ENCODE measurements at places on chromosomes 1 and 21.
A peak's percentile ranks its signal among the peaks of the same experiment; 100 is the strongest.

- H3K27ac ChIP-seq = no peak overlapping the region
- no peaks in the 10 kb centered on the region for H3K36me3 ChIP-seq
- H3K4me3 ChIP-seq = no peak overlapping the region
- H3K27me3 ChIP-seq = no peaks in the 10 kb centered on the region
- DNase-seq = no peak
These were observed 18.7 kb upstream of the CLDN8 start for GRCh38 chr21:30234643-30235042.

- no peak overlapping the region for H3K4me3 ChIP-seq
- no peaks in the 10 kb centered on the region for H3K4me1 ChIP-seq
- no peak for DNase-seq
- no peaks in the 10 kb centered on the region for H3K36me3 ChIP-seq
- H3K27ac ChIP-seq = no peak overlapping the region
- H3K27me3 ChIP-seq = no peaks in the 10 kb centered on the region
These were observed 404.3 kb downstream of the HLX start for GRCh38 chr1:221283532-221283931.

DNA sequence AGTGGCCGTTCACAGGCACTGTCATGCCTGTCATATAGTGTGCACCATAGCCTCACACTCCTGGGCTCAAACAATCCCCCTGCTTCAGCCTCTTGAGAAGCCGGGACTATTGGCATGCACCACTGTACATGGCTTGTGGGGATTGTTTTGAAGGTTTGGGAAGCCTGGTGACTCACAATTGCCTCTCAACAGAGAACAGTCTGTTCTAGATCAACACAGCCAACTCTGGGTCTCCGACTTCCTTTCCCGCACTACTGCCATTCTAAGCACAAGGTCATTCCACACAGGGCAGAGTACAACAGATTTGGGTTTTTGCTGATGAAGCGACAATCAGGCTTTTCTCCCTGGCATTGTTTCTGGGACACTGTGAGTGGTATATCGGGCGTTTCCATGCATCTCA lies 15.5 kb upstream of the AHCTF1 start:
- H3K27ac ChIP-seq = no peak overlapping the region
- no peaks in the 10 kb centered on the region for H3K4me1 ChIP-seq
- H3K27me3 ChIP-seq = no peaks in the 10 kb centered on the region
- H3K36me3 ChIP-seq = no peaks in the 10 kb centered on the region

- DNase-seq = no peak
- H3K4me1 ChIP-seq = no peaks in the 10 kb centered on the region
- no peaks in the 10 kb centered on the region for H3K36me3 ChIP-seq
- H3K4me3 ChIP-seq = no peak overlapping the region
These were observed 6.8 kb downstream of the KCNJ10 start for GRCh38 chr1:160063176-160063575.

DNA sequence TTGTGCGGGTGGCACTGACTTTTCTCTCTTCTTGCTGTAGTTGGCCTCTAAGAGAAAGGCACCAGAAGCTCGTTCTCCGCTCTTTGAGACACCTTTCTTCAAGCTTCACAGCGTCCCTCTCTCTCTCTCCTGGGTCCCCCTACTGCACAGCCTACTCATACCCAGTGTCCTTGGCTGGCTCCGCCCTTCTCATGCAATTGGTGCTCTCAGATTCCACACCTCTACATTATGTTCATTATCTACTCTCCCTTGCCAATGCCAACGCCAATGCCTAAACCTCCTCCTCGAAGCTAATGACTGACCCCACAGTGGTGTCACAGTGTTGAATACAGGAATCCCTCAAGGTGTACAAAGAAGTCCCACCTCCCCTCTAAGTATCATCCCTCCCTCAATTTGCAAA lies 4.8 kb upstream of the DNAJC28 start:
- peaks cover 15% of the 10 kb centered on the region for H3K27me3 ChIP-seq
- no peak for DNase-seq
- peaks cover 5% of the 10 kb centered on the region for H3K4me1 ChIP-seq
- H3K36me3 ChIP-seq = no peaks in the 10 kb centered on the region
- no peak overlapping the region for H3K27ac ChIP-seq

GRCh38 chr1:105865546-105865945 lies 1190.9 kb upstream of the PRMT6 start:
- no peak for DNase-seq
- H3K4me1 ChIP-seq = no peaks in the 10 kb centered on the region
- H3K36me3 ChIP-seq = no peaks in the 10 kb centered on the region
- H3K4me3 ChIP-seq = no peak overlapping the region
- H3K27me3 ChIP-seq = no peaks in the 10 kb centered on the region

DNA sequence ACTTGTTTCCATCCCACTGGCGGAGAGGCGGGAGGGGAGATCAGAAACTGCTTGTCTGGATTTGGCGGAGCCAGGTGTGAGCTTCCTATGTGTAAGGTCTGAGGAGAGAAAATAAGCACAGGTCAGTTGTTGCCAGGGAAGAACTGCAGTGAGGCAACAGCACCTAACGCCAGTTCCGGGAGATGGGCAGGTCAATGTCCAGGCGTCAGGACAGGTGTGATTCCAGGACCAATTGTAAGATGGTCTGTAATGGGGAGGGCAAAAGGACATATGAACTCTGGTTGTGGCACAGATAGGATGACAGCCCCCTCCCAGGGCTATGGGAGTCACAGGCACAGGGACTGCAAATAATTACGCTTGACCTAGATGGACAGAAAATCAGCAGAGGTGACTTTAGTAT lies 9.6 kb upstream of the KCNE1 start:
- peaks cover 15% of the 10 kb centered on the region for H3K4me1 ChIP-seq
- no peak for DNase-seq
- H3K27ac ChIP-seq = no peak overlapping the region
- no peaks in the 10 kb centered on the region for H3K27me3 ChIP-seq

GRCh38 chr1:223249854-223250631 lies 107.0 kb upstream of the TLR5 start:
- H3K4me1 ChIP-seq = peaks cover 16% of the 10 kb centered on the region
- H3K4me3 ChIP-seq = no peak overlapping the region
- peaks cover 9% of the 10 kb centered on the region for H3K27me3 ChIP-seq
- H3K36me3 ChIP-seq = no peaks in the 10 kb centered on the region

DNA sequence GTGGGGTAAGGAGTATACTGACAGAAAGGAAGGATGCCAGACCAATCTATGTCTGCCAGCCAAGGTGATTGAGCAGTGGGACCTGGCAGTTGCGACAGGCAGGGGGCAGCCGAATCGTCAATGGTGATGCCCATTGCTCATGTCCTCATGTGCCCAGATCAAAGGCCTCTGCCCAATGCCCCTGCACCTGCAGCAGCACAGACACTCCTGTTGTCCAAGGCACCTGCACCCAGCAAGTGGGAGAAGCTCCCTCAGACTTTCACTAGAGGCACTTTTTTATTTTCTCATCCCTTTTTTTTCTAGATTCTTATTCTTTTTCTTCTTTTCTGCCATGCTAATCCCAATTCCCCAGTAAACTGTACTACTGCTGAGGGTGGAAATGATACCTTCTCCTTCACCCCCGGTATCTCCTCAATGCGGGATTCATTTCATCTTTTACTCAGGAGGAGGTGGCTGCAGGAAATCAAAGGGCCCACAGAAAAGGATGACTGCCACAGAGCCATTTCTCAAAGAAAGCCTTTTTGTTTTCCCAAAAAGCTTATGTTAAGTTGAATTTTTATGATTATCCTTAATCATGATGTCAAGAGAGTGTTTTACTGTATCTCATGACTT lies 332.0 kb downstream of the PAPPA2 start:
- no peaks in the 10 kb centered on the region for H3K4me1 ChIP-seq
- H3K27me3 ChIP-seq = no peaks in the 10 kb centered on the region
- H3K27ac ChIP-seq = no peak overlapping the region
- no peaks in the 10 kb centered on the region for H3K36me3 ChIP-seq
- no peak overlapping the region for H3K4me3 ChIP-seq

DNA sequence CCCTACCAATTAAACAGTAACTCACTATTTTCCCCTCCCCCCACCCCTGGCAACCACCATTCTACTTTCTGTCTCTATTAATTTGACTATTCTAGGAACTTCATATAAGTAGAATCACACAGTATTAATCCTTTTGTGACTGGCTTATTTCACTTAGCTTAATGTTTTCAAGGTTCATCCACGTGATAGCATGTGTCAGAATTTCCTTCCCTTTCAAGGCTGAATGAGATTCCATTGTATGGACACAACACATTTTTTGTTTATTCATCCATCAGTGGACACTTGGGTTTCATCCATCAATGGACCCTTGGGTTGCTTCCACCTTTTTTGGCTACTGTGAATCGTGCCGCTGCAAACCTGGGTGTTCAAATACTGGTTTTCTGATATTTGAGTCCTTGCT lies 41.7 kb downstream of the EIF2D start:
- peaks cover 71% of the 10 kb centered on the region for H3K36me3 ChIP-seq
- no peak overlapping the region for H3K4me3 ChIP-seq
- peak overlapping the region; percentile 54 for H3K27ac ChIP-seq
- DNase-seq = no peak

GRCh38 chr1:194014014-194014413 lies 827.6 kb upstream of the B3GALT2 start:
- no peak overlapping the region for H3K4me3 ChIP-seq
- no peaks in the 10 kb centered on the region for H3K27me3 ChIP-seq
- no peak for DNase-seq

DNA sequence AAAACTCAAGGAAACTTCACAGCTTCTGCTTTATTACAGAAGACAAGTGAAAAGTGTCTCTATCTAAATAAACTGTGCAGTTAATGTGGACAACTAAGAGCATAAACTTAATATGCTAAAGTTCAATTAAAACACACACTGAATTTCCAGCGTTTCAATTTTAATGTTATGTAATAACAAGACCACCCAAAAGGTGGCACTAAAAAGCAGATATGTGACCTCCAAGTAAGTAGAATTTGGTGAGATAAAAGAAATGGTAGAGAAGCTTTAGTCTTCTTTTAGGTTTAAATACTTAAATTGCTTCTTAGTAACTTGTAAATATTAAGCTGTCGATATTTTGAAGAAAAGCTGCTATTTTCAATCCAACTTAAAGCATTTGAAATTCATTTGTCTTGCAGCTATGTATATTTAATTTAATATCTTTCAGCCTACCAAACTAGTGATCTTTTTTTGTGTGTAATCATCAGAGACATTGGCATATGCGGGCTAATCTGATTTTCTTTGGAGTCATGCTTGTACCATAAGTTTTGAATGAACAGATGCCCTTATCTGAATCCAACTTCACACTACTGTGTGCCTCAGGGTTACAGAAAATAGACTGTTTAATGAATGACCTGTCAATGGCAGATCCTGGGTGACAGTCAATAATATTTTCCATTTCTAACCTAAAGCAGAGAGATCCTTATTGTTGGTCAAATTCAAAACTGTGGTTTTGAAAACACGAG lies 36.5 kb upstream of the ADAMTS1 start:
- no peak for DNase-seq
- H3K4me3 ChIP-seq = no peak overlapping the region
- no peaks in the 10 kb centered on the region for H3K4me1 ChIP-seq
- no peak overlapping the region for H3K27ac ChIP-seq

- peaks cover 4% of the 10 kb centered on the region for H3K36me3 ChIP-seq
- peak overlapping the region; percentile 90 for H3K27ac ChIP-seq
- H3K4me1 ChIP-seq = peaks cover 36% of the 10 kb centered on the region
- H3K27me3 ChIP-seq = peaks cover 13% of the 10 kb centered on the region
These were observed 791 bp upstream of the STX6 start for GRCh38 chr1:181023265-181024057.

DNA sequence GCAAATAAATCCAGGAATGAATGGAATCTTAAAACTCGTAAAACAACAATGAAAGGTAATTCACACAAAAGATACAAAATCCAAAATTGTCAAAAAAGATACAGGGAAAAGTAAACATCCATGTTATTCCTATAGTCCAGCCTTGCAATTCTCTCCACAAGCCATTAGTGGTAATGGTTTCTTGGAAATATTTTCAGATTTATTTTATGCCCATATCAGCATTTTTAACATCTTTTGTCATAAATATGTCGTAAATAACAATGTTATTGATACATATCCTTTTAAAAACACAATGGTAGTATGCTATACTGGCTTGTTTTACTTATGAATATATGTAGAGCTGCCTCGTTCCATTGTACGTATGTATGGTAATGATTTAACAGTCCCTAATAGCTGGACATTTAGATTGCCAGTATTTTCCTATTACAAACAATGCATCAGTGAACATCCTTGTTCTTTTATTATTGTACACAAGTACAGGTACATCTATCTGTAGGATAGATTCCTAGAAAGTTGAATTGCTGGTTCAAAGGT lies 30.6 kb downstream of the DNTTIP2 start:
- DNase-seq = no peak
- peak overlapping the region; percentile 93 for H3K27ac ChIP-seq
- peak overlapping the region; percentile 88 for H3K4me3 ChIP-seq
- H3K27me3 ChIP-seq = peaks cover 7% of the 10 kb centered on the region
- H3K36me3 ChIP-seq = no peaks in the 10 kb centered on the region

GRCh38 chr1:201625226-201625761 lies 86.4 kb downstream of the NAV1 start:
- no peak overlapping the region for H3K27ac ChIP-seq
- H3K36me3 ChIP-seq = no peaks in the 10 kb centered on the region
- no peaks in the 10 kb centered on the region for H3K4me1 ChIP-seq
- H3K4me3 ChIP-seq = no peak overlapping the region
- no peak for DNase-seq

DNA sequence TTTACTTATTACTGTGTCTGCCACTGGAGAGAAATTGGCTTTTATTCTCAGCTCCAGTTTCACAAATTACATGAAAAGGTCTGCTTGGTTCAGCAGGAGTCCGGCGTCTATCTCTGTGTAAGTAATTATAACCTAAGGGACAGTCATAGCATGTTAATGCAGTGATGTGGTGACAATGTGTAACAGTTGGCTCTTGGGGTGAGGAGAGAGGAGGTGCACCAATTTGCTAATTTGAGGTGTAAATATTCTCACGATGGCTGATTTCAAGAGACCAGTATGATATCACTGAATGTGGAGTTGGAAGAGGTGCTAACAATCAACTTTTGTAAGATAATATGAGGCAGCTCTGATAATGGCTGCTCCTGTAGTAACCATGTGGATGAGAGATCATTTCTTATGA lies 86.1 kb downstream of the CTH start:
- no peak for DNase-seq
- H3K36me3 ChIP-seq = no peaks in the 10 kb centered on the region
- peaks cover 6% of the 10 kb centered on the region for H3K27me3 ChIP-seq
- no peak overlapping the region for H3K27ac ChIP-seq
- no peak overlapping the region for H3K4me3 ChIP-seq

- no peaks in the 10 kb centered on the region for H3K4me1 ChIP-seq
- no peak overlapping the region for H3K4me3 ChIP-seq
- peaks cover 17% of the 10 kb centered on the region for H3K27me3 ChIP-seq
- H3K27ac ChIP-seq = no peak overlapping the region
These were observed 77.6 kb downstream of the SETD4 start for GRCh38 chr21:35982717-35983116.

DNA sequence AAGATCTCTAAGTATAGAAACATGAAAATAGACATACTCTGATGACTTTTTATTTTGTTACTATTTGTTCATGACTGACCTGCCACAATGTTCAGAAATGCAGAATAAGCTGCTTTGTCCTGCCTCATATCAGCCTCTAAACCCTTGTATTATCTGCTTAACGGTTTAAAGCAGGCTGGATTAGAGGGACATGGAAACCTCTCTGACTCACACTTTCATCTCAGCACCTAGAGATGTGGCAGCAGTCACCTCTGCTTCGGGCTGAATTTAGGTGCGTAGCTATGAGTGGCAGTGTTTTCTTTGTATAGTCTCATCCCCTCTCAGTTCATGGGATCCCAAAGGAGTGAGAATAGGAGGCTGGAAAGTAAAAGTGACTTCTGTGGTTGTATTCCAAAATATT lies 255.4 kb downstream of the RGS7 start:
- no peaks in the 10 kb centered on the region for H3K4me1 ChIP-seq
- no peaks in the 10 kb centered on the region for H3K36me3 ChIP-seq
- no peaks in the 10 kb centered on the region for H3K27me3 ChIP-seq
- H3K4me3 ChIP-seq = no peak overlapping the region
- H3K27ac ChIP-seq = no peak overlapping the region
- no peak for DNase-seq
